HepG2 (cell line): ENCODE measurements at places on chromosomes 13 and 19. TPM values are rescaled to one million over a fixed set of nuclear protein-coding genes. Genes with fewer than 3 reads are reported as not detected.
A peak's percentile ranks its signal among the peaks of the same experiment; 100 is the strongest.

GRCh38 chr13:41196011-41196410 lies 1.6 kb upstream of the KBTBD7 start:
- DNase-seq, result no peak

GRCh38 chr19:13022111-13022858 lies 27.0 kb downstream of the NFIX start:
- DNase-seq, result no peak

DNA sequence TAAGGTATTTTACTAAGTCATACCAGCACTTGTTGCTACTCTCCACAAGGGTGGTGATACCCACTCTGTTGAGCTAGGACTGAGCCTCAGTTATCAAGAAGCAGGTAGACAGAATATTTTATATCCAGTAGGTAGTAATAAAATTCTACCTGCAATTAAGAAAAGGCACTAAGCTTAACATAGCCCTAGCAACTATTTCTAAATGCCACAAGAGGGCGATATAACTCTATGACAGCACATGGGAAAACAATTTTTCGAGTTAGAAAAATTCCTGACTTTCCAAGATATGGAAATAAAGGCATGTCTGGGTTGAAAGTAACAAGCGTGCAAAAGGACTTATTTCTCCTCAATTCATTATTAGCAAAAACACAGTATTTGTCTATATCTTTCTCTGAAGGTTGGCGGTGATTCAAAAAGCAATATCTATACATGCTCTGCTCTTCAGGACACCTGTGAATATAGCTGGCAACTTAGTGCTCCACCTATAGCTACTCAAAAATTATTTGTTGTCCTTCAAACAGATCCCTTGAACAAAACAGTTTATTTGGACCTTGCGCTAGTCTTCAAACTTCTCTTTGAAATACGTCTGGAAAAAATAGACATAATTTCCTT lies 14.7 kb downstream of the CCDC169 start:
- peak; percentile 17 for DNase-seq

- DNase-seq, result no peak
Measured at GRCh38 chr13:71368336-71368735, 498.7 kb downstream of the DACH1 start.

- no peak for DNase-seq
Measured at GRCh38 chr19:41112728-41113290, 1.4 kb upstream of the CYP2F1 start.

DNA sequence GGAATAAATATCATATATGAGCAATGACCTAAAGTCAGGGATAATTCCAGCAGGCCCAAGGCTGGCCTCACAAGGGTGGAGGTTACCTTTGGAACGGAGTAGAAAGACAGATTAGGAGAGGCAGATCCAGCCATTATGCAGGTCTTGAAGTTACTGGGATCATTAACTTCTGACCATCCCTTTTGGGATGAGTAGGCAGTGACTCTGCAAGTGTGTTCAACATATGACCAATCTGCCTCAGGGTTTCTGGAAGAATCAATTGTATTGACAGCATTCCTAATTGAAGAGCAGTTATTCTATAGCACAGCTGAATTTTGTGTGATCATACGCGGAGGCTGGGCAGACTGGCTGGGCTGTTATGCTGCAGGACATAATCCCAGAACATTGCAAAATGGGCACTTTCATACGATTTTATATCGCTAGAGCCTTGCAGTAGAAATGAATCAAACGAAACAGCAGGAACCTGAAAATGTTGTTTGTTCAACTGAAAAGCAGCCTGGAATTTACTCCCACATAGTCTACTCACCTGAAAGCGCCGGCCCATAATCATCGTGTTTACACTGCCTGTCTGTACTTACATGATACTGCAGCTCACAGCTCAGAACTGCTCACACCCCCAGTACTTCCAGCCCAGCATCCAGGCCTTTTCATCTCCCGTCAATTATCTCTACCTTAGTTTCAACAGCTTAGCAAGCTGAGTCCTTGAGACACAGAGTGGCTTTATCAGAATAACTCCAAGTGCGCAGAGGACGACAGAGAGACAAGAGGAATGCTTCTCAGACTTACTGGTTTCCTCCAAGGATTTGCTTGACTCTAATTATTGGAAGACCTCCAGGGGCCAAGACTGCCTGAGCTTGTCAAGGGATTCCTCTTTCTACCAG lies 556.1 kb downstream of the EFNB2 start:
- no peak for DNase-seq

- DNase-seq, result no peak
Measured at GRCh38 chr19:17871878-17872250, at the start of gene SLC5A5. TSS of gene SLC5A5 (plus strand) at chr19:17871945. CDS start at chr19:17872320, 375 bp downstream.

SPINT2 gene
- 0.77 and 0.97 TPM in 2 replicates for polyA plus RNA-seq

NLRP5 gene
- not detected in 2 replicates for polyA plus RNA-seq

ZNF132 gene
- not detected in 2 replicates for polyA plus RNA-seq

ADGRE3 gene
- polyA plus RNA-seq, result not detected in 2 replicates

PSG4 gene
- 0.47 TPM in 1 of 2 replicates, not detected in the other for polyA plus RNA-seq

DNA sequence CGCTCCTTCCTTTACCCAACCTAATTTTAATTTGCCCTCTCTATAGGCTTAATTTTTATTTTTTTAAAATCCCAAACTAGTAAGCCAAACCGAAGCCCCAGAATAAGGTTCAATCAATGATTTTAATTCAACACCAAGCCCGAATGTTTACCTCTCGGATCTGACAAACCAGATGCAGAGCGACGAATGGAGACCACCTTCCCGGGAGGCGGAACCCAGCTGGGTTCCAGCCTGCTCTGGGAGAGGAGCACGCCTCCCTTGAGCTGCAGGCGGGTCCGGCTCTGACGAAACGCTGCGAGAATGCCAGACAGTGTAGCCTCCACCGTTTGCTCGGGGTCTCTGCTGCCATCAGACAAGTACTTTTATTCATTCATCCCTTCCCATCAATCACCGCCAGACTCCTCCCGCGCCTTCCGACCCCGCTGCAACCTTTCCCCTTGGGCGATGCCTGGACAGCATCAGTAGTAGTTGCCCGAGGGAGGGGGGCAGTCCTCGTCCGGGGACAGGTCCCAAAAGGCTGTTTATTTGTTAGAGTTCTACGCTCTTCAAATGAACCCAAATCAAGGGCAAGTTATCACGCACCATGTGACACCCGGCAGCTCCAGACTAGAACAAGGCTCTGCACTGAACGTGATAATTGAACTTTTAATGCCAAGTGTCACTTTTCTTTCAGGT lies 752 bp upstream of the EDNRB start:
- DNase-seq, result no peak

DNA sequence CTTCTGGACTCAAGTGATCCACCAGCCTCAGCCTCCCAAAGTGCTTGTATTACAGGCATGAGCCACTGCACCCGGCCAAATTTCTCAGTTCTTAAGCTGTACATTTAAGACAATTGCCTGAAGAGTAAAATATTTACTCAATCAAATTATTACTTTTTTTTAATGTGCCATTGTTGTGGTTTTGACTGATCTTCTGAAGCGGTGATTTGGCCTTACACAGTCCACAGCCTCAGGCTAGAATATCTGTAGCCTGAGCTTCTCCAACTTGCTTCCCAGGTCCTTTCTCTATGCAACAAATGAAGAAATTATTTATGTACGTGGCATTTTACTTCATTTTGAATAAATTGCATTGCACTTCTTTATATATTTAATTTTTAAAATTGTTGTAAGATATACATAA lies 281.3 kb downstream of the KLF5 start:
- DNase-seq, result no peak

CGB8 gene
- polyA plus RNA-seq, result not detected in 2 replicates

DNA sequence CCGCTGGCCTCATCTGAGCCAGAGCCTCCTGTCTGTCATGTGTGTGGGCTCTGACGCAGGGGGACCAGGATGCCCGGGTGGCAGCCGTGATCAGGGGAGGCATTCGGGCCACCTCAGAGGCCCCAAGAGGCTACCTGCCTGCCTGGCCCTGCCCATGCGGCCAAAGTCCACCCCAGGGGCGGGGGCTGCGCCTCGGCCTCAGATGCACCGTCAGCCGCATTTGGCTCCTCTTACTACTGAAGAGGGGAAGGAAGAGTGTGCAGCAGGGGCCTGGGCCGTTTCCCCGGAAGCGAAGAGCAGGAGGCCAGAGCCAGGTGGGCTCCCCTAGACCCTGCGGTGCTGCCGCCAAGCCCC lies 34.0 kb downstream of the C13orf46 start:
- peak; percentile 4 for DNase-seq

- no peak for DNase-seq
Measured at GRCh38 chr19:8600816-8601215, 9.7 kb downstream of the ADAMTS10 start.

PEG3 gene
- polyA plus RNA-seq, result 207 and 217 TPM in 2 replicates

- DNase-seq, result no peak
Measured at GRCh38 chr19:51602189-51602854, 27.9 kb downstream of the SIGLEC5 start.

DNA sequence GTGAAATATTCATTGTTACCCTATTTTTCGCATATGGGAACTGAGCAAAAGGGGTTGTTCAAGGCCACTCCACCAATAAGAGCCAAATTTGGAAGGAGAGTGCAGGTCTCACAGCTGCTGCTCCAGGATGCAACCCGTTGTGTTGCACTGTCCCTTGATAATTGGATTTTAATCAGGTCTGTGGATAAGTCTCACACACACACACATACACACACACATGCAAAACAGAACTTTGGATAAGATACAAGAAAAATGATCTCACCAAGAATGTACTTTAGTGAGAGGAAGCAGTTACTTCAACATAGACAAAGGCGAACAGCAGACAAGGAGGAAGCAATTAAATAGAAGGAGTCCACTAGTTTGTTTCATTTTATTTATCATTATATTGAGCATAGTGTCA lies 127.3 kb upstream of the EDNRB start:
- no peak for DNase-seq

GRCh38 chr19:46109876-46110275 lies 14.6 kb downstream of the IGFL3 start:
- no peak for DNase-seq

- DNase-seq, result no peak
Measured at GRCh38 chr13:105908586-105908985, 626.9 kb downstream of the EFNB2 start.

ZNF626 gene
- polyA plus RNA-seq, result 3.5 and 3.6 TPM in 2 replicates

SPART gene
- 7.4 and 8.9 TPM in 2 replicates for polyA plus RNA-seq

- DNase-seq, result peak; percentile 20
Measured at GRCh38 chr13:49093376-49093775, 117.7 kb downstream of the FNDC3A start.

- no peak for DNase-seq
Measured at GRCh38 chr19:295687-296370, 4.6 kb upstream of the PLPP2 start.

DNA sequence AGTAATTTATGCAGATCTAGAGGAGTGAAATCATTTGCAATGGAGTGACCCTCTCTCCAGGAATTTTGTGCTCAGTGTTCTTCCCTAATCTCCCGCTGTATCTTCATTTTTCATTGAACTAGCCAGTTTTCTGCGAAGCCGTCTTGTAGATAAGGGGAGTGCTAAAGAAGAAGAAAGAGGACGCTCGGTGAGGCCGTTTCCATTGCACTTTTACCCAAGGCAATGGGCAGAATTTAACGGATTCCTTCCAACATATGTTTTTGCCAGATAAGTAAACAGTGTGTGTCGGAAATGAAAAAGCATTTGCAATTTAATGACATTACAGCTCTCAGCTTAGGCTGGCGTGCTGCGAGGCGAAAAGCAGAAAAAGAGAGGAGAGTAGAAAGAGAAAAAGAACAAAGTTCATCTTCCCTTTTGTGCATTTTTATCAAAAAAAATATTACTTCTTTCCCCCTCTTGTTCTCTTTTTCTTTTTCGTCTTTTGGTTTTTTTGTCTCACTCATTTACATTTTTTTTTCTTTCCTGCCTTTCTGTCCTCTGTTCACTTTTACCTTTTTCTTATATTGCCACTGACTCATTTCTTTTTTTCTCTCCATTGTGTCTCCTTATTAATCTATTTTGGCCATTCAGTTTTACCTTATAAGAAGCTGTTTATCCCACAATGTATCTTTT lies 49.9 kb downstream of the SOX21 start:
- no peak for DNase-seq

GRCh38 chr13:70384156-70384555 lies 275.9 kb upstream of the KLHL1 start:
- DNase-seq, result no peak

- no peak for DNase-seq
Measured at GRCh38 chr13:109684084-109684823, 102.1 kb downstream of the IRS2 start.

DNA sequence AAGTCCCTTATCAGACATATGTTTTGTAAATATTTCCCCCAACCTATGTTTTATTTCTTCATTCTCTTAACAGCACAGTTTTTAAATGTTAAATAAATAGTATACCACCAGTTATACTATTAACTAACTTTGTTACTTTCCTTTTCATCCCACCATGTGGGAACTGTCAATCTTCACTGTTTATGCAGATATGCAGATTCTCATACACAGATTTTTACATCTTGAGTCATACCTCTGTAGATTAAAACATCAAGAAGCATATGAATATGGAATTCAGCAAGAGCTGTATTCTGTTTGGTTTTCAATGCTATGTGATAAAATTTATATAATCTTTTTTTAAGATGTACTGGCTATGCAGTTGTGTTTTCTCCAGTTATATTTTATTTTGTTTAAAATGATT lies 566.3 kb downstream of the LIG4 start:
- no peak for DNase-seq
